Large intestine (tissue), 12 donors: ENCODE measurements at places on chromosomes 5 and 9.

DNA sequence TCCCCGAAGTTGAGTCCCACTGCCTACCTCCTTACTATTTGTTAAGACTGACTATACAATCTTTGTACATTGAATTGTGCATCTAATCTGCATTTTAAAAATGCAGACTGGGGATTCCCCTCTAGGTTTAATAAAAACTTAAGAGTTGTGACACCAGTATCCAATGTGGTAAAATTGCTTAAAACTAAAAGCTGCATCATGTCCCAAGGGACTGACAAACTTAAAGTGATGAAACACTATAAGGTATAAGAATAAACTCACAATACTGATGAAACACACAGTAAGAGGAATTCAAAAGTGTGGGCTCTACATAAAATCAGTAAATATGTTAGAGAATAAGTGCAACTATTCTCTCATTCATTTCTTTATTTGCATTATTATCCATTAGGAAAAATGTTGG lies 1905.1 kb downstream of the MAT2B start:
- no peak for DNase-seq

DNA sequence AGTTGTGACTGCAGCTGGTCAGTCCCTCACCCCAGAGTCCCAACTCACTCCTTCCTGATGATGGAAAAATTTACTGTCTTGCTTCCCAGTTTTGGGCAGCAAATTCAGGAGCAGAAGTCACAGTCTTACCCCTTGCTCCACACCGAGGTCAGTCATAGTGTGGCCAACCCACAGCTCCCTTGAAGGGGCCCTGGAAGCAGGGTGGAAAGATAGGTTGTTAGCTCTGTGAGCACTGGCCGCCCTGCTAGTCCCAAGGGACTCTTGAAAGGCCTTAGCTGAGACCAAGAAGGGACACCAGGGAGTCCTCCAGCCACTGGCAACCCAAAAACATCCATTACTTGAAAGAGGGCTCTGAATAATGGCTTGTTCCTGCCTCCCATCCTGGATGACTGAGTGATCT lies 40.0 kb downstream of the GSN start:
- no peak for DNase-seq

GRCh38 chr9:137441289-137441934 lies at the start of gene ENTPD8:
TSS of gene ENTPD8 (minus strand) at chr9:137441357. CDS start at chr9:137438285, 3,072 bp downstream.
- DNase-seq, result peak; percentile 88

DNA sequence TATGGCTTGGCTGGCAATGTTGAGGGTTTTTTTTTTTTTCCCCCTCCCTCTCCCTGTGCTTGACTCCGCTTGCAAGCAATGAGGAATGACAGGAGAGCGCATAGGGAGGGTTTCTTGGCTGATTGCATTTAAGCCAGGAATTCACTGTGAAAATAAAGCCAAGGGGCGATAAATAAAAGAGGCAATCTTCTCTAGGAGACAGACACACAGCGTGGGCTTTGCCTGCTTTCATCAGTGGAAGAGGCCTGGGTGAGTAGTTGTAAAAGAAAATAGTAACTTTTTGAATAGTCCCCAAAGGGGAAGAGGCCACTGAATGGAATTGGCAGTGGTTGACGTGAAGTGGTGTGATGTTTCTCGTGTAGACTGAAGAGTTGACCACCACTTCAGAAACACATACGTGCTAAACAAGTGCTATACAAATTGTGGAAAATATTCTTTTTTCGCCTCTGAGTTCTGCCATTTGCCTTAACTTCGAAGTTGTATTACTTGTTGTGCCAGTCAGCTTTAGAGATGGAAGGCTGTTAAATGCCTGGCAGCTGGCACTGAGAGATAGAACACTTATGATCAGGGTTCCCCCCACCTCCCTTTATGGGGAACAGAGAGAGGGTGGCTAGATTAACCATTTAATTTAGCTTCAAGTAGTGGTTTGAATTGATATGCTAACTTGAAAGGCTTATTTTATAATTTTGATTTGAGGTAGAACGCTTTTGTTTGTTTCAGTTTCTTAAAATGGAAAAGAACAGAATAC lies 3.0 kb downstream of the ZSWIM6 start:
- DNase-seq, result no peak

GRCh38 chr9:113042884-113043657 lies 13.5 kb downstream of the ZFP37 start:
- no peak for DNase-seq

- no peak for DNase-seq
Measured at GRCh38 chr5:123092696-123093095, 3.7 kb downstream of the PRDM6 start.

- DNase-seq, result no peak
Measured at GRCh38 chr9:103839197-103839596, 254.9 kb upstream of the SMC2 start.
